ENCODE measurements at places on chromosomes 5 and 9.
A peak's percentile ranks its signal among the peaks of the same experiment; 100 is the strongest.

DNA sequence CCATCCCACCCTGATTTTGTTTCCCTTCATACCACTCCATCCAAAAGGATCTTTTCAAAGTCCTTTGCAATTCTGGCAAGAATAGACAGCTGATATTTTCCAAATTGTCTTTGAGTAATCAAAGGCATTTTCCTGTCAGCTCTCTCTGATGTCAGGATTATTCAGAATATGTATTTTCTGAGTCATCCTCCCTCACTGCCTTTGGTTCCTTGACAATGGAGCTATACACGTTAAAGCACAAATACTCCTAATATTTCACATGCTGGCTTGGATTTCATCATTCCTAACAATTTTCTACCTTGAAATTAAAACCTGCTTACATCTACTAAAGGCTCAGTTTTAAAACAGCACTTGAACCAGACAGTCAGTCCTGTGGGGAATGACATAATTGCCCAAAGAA is 379.4 kb downstream of the GADD45G start:
- no peak for DNase-seq

GRCh38 chr9:102587281-102587680 is 407.9 kb upstream of the CYLC2 start:
- DNase-seq = no peak

GRCh38 chr5:111278858-111279504 is 54.8 kb downstream of the CAMK4 start:
- no peak for DNase-seq

- no peak for DNase-seq
Measured at GRCh38 chr5:169561893-169562292, 21.7 kb upstream of the SPDL1 start.

DNA sequence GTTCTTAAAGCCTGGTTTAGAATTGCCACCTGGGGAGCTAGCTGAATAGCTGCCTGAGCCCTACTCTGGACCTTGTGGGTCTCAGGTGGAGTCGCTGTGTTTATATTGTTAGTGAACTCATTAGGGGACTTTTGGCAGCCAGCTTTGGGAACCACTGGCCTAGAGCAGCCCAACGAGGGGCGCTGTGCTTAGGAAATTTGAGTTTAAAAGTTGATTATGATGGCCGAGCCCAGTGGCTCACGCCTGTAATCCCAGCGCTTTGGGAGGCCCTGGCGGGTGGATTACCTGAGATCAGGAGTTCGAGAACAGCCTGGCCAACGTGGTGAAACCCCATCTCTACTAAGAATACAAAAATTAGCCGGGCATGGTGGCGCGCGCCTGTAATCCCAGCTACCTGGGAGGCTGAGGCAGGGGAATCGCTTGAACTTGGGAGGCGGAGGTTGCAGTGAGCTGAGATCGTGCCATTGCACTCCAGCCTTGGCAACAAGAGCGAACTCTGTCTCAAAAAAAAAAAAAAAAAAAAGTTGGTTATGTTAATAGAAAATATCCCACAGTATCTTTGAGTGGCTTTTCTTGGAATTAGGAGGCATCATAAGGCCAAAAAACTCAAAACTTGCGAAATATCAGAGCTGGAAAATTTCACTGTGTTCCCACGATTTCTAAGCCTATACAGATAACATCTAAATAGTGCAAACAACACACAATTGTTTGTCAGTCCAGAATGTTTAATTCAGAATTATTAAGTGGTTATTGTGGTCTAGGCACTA is 809 bp downstream of the MCCC2 start:
- no peak for DNase-seq

DNA sequence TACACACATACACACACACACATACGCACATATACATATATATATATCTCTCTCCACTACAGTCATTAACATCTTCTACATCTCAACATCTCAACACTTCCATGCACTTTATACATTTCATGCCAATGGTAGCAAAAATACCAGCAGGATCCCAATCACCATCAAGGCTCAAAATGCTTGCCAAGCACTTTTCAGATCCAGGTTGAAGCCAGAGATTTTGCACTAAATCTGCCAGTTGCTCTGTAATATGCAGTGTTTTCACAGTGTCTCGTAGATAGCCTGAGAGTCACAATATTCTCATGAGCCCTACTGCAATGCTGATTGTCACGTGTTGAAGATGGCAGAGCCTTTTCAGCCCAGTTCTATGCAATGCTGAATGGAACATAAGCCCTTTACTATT is 1140.9 kb upstream of the C9orf72 start:
- DNase-seq = no peak

DNA sequence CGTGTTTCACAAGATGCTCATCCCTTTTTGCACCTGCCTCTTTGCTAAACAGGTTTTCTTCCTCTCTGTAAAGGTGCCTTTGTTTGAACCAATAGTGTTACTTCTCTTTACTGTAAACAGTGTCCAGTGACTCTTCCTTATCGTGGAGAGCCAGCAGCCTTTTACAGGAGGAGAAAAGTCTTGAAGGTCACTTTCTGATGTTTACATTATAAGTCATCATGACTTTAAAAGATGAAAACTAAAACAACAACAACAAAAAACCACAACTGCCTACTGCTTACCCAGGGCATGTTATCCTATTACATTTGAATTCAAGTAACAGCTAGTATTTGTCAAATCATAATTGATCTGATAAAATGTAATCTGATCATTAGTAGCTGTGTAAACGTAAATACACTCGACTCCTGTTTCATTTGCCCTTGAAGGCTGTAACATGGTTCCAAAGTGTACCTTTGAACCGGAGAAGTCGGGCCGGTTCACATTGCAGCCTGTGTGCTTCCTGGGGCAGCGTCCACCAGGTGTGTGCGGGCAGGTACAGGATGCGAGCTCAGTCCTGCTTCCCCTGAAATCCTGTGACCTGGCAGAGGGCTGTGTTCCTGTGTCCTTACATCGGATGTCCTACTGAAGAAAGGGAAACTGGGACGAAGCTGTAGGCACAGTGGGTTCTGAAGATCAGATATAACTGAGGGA is 118.1 kb downstream of the C9orf152 start:
- no peak for DNase-seq

- no peak for DNase-seq
Measured at GRCh38 chr5:18037718-18038117, 403.5 kb downstream of the TAF11L14 start.

DNA sequence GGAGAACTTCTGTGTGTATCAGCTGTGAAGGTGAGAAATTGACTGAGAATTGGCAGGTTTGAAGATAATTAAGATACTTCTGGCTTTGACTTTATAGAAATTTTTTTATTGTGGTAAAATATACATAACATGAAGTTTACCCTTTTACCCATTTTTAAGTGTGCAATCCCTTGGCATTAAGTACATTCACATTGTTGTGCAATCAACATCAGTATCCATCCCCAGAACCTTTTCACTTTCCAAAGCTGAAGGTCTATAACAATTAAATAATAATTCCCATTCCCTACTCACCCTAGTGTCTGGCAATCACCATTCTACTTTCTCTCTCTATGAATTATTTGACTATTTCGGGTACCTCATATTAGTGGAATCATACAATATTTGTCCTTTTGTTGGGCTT is 69.9 kb downstream of the ACTBL2 start:
- no peak for DNase-seq

- DNase-seq = no peak
Measured at GRCh38 chr5:78300464-78301045, 6.1 kb upstream of the AP3B1 start.

DNA sequence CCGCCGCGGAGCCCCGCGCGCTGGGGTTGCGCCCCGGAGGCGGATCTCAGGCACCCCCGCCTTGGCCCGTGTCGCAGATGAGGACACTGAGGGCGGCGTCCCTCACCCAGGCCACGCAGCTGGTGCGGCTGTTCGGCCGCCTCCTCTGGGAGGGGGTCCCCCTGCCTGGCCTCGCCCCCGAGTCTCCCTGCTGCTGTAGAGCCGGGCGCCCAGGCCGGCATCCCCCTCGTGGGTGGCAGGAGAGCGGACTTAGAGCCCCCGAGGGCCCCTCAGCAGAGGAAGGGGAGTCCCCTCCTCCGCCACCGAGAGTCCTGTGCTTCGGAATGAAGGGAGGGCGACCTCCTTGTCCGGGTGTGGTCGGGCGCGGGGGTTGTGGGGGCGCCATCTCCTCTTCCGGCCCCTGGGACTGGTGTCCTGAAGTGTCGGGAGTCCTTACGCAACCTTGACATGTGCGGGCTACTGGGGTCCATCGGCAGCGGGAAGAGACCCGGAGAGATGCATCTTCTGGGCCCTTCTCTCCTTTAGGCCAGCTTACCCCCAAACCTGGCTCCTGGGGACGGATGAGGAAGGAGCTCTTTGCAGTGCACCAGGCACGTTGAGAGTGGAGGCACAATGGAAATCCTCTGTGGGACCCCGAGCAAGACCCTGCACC is 11.7 kb upstream of the EXOSC2 start:
- no peak for DNase-seq

- no peak for DNase-seq
Measured at GRCh38 chr9:133777068-133777791, 39.1 kb upstream of the SARDH start.

DNA sequence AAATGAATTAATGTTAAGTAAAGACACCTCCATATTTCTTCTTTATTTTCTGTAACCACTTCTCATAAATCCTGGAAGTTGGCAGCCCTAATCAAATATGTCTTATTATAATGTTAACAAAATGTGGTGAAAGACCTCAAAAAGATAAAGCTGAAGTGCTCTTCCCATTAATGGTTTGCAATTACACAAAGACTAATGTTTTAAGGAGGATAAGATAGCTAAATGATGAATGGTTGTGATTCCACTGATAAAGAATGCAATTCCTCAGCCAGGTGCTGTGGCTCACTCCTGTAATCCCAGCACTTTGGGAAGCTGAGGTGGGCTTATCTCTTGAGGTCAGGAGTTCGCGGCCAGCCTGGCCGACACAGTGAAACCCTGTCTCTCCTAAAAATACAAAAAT is 125.8 kb upstream of the SNX2 start:
- DNase-seq = no peak

GRCh38 chr5:160379511-160379910 is 9.1 kb upstream of the C1QTNF2 start:
- no peak for DNase-seq

- no peak for DNase-seq
Measured at GRCh38 chr5:146799671-146800070, 78.9 kb downstream of the PPP2R2B start.

- DNase-seq = no peak
Measured at GRCh38 chr9:33186457-33187168, 19.5 kb upstream of the B4GALT1 start.

- DNase-seq = no peak
Measured at GRCh38 chr5:56169281-56169680, 63.8 kb downstream of the ANKRD55 start.

- DNase-seq = no peak
Measured at GRCh38 chr9:35484406-35484805, 5.5 kb upstream of the RUSC2 start.

DNA sequence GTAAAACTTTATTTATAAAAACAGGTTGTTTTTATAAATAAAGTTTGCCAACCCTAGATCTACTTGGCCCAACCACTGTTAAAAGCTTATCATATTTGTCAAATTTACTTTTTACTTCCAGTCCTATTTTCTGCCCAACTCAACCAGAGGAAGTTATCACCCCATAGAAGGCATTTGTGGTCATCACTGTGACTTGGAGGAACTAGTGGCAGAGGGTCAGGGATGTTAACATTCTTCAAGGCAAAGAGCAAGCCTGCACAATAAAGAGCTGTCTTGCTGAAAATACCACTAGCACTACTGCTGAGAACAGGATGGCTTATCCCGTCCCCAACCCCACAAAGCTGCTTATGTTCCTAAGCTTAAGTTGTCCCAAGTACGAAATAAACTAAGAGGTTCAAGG is 22.3 kb downstream of the TTC33 start:
- DNase-seq = no peak

GRCh38 chr9:131679261-131680020 is 60.4 kb downstream of the RAPGEF1 start:
- DNase-seq = no peak

DNA sequence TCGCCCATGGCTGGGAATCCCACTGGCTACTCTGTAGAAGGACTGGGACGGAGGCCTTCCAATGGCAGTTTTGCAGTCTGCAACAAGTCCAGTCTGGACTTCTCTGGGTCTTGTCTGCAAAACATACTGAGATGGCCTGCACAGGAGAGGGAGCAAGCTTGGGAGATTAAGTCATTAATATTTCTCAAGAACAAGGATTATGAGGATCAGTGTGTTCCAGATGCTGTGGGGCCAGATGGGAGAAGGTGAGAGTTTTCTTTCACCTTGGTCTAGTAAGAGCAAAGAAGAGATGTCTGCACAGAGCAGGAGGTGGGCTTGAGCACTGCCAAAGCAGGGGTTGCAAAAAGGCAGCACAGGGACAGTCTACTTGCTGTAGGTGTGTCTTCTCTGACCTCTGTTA is at the start of gene PDE6A:
PDE6A (minus strand) TSS at position 128 of the 400 bp plus-strand sequence; CDS start at position 8, 120 bp downstream.
- DNase-seq = no peak

- peak; percentile 68 for DNase-seq
Measured at GRCh38 chr5:149464796-149465489, 85.9 kb upstream of the IL17B start.

- no peak for DNase-seq
Measured at GRCh38 chr5:35324679-35325078, 94.4 kb upstream of the PRLR start.

DNA sequence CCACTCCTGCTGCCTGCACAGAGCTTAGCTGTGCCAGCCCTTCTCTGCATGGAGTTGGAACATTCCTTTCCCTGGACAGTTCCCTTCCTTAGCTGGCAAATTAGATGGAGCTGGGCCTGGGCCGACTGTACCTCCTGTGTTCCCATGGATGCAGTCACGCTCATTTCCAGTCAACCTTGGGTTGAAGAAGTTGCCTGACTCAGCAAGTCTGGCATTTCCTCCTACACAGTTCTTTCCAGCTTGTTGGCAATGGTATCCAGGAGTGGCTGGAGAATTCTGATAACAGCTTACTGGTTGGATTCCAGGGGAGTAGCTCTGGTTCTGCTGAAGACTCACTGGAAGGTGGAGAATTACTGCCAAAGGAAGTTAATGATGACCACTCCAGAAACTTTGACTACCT is 9.2 kb upstream of the TAF1L start:
- no peak for DNase-seq

DNA sequence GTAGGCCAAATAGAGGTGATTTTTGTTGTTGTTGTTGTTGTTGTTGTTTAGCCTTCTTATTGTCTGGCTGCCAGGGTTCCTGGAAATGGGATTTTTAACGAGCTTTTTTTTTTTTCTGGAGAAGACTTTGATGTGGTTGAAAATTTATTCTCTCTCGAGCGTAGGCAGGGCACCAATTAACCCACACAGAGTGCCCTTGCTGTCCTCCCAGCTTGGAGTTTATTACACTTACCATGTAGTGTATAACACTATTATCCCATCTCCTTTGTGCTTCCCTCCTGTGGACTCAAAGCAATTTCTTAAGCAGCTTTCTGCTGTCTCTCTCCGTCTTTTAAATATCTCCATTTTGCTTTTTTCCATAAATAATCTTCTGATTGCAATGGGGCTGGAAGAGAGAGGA is 57.4 kb downstream of the OR2K2 start:
- no peak for DNase-seq

- no peak for DNase-seq
Measured at GRCh38 chr9:82424599-82425120, 436.1 kb downstream of the SPATA31D1 start.

- no peak for DNase-seq
Measured at GRCh38 chr9:106403081-106403480, 459.9 kb upstream of the ZNF462 start.

- DNase-seq = no peak
Measured at GRCh38 chr5:139886213-139886612, 90.6 kb downstream of the PSD2 start.

All from ovary (tissue), 10 donors.